ENCODE measurements at places on chromosomes 12 and 14.

GRCh38 chr12:127811988-127812387, 455.0 kb upstream of the TMEM132C start:
- no peak for DNase-seq

- DNase-seq = no peak
Measured at GRCh38 chr12:113000433-113000832, 22.1 kb downstream of the OAS2 start.

DNA sequence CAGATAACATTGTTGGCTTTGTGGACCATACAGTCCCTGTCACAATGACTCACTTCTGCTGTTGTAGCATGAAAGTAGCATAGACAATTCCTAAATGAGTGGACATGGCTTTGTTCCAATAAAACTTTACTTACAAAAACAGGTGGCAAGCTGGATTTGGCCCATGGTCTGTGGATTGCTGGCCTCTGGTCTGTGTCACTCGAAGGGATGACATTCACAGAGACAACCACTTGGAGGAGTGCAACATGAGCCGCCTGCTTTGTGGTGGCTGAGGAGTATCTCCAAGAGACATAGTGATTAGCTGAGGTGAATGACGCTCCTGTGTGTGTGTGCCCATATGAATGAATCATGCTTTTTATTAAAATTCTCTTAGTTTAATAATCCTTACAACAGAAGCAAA, 81.3 kb upstream of the NRXN3 start:
- no peak for DNase-seq

DNA sequence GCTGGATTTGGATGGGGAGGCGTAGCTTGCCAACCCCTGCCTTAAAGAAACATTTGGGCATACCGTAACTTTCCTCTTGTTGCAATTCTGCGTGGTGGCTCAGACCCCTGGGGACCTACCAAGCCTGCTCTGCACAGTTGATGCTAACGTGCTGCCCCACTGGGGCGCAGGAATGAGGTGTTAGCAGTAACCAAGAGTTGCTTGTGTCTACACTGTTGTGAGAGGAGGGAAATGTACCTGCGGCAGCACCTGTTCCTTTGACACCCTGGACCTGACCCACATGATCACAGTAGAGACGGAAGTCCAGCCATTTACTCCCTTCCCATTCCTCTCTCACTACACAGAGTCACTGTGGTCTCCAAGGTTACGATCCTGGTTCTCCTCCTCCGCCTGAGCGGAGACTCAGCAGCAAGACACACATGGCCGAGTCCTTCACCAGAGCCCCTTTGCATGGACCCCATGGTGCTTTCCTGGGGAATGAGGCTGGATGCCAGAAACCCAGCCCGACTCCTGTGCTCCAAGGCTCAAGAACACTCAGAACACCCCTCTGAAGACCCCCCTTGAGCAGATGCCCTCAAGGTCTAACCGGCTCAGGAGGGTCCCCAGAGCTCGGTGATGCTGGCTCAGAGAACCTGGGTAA, 84.8 kb downstream of the FBXL14 start:
- DNase-seq = no peak

GRCh38 chr12:31300783-31301182, 25.2 kb downstream of the SINHCAF start:
- no peak for DNase-seq

DNA sequence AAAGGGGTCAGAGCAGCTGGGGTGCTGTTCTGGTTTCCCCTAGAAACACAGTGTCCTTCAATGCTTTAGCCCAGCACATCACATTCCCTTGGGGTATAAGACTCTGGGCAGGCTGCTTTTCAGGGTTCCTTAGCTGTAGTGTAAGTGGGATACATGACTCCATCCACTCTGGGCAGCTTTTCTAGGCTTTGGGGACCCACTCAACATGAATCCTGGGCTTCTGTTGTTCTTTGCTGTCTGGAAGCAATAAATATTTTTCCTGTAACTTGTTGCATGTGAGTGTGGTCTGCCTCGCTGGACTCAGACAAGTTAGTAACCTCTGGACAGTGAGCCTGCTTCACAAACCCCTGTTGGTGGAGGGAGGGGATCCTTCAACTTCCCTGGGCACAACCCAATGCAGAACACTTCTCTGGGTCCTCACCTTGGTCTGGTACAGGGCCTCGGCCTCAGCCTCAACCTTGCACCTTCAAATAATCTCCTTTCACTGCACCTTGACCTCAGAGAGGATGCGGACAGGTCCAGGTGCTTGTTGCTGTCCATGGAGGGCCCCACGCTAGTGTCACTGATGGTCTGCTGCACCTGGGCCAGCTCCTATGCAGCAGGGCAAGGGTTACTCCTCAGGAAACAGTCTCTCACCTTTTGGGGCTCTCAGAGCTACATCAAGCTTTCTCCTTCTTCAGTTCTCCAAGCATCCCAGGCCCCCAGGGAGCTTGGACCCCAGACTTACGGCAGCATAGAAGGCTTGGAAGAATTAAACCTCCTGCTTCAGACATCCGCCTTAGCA, 13.5 kb upstream of the KRT73 start:
- DNase-seq = no peak

GRCh38 chr14:32121948-32122347, 44.8 kb downstream of the ARHGAP5 start:
- DNase-seq = no peak

GRCh38 chr12:63036216-63036973, 101.4 kb upstream of the PPM1H start:
- no peak for DNase-seq

GRCh38 chr14:34582117-34582680, 42.7 kb upstream of the EAPP start:
- DNase-seq = no peak

DNA sequence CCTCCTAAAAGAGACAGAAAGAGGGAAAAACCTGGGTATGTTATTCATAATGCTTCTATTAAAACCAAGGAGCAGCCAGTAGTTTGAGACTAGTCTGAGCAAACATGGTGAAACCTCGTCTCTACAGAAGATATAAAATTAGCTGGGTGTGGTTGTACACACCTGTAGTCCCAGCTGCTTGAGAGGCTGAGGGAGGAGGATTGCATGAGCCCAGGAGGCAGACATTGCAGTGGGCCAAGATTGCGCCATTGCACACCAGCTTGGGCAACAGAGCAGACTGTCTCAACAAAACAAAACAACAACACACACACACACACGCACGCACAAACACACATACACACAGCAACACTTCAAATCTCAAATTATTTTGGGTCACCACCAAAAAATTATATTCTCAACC, 27.8 kb downstream of the HECTD4 start:
- DNase-seq = no peak

GRCh38 chr12:65590318-65590717, 234.0 kb upstream of the HMGA2 start:
- DNase-seq = no peak

GRCh38 chr12:96400631-96401075, 414 bp upstream of the CDK17 start:
- peak; percentile 24 for DNase-seq
